Central memory CD4-positive, alpha-beta T cell (primary cell): ENCODE measurements at places on chromosomes 3 and 15.
A peak's percentile ranks its signal among the peaks of the same experiment; 100 is the strongest.

- peak; percentile 64 for DNase-seq
Observed at GRCh38 chr3:126357295-126358037, at the start of gene KLF15. KLF15 (minus strand) TSS chr3:126357408; CDS start chr3:126352922, 4,486 bp downstream.

- no peak for DNase-seq
Observed at GRCh38 chr3:58526515-58526957, 10.5 kb downstream of the ACOX2 start.

DNA sequence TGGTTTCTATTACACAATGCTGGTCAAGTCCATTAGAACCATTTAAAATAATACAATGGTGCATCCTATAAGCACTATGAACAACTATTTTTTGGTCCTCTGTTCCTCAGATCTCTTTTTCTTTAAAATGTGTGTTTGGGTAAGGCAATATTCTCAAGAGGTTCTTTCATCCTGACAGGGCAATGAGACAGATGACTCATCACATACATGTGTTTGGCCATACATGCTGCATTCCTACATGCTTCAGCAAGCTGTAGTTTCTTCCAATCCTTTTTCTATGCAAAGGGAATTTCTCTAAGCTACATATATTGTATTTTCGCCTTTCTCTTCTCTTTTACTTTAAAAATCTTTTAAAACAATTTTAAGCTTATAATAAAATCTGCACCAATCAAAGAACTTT lies 52.7 kb downstream of the OTOL1 start:
- DNase-seq = no peak

- DNase-seq = no peak
Observed at GRCh38 chr3:187212705-187213104, 15.4 kb downstream of the RTP1 start.

DNA sequence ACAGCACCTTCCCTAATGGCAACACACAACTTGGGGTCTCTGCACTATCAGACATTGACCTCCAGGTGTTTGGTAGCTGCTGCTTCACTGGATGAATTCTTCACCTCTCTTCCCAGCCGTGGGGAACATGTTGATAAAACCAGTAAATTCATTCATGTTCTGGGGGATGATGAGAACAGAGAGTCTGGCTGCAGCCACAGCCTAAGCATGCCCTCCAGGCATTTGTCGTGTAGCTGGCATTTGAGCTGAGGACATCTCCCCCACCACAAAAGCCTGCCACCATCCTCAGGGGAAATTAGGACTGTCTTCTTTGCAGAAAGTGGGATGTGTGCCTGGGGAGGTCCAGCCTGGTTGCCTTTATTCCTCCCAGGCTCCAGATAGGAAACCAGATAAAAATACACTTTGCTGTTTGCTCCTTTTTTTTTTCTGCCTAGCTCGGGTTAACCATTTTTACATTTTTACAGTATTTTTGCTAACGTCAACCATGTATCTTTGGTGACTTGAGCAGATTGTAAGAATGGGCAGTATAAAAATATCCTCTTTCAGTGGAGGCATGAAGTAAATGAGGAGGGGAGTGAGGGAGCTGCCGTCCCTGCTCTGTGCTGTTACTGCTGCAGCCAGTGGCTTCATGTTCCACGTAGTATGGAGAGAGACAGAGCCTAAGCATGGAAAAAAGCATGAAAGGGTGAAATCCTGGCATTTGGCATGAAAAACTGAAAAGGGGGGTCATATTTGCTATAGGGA lies 444.0 kb downstream of the EPHB1 start:
- no peak for DNase-seq

- DNase-seq = no peak
Observed at GRCh38 chr3:158847885-158848284, 46.0 kb downstream of the MFSD1 start.

GRCh38 chr3:126963261-126964190 lies 19.4 kb upstream of the PLXNA1 start:
- DNase-seq = no peak

DNA sequence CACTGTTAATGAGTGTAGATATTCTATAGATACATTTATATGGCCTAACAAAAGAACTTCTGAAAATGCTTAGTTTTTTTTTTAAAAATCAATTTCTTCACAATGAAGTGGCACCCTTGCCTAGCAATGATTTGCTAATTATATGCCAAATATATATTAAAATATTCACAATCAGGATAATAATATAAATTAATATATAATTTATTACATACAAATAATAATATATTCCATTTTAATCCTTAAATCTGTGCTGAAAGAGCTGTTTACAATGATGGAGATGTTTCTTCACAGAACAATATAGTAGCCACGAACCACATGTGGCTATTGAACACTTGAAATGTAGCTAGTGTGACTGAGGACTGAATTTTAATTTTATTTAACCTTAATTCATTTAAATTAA lies 648.4 kb upstream of the GBE1 start:
- DNase-seq = no peak

- no peak for DNase-seq
Observed at GRCh38 chr3:18618723-18619122, 193.6 kb upstream of the SATB1 start.

GRCh38 chr3:171874251-171874681 lies 31.1 kb downstream of the TMEM212 start:
- DNase-seq = no peak

- DNase-seq = no peak
Observed at GRCh38 chr15:76062286-76062685, 2.5 kb downstream of the TMEM266 start.

DNA sequence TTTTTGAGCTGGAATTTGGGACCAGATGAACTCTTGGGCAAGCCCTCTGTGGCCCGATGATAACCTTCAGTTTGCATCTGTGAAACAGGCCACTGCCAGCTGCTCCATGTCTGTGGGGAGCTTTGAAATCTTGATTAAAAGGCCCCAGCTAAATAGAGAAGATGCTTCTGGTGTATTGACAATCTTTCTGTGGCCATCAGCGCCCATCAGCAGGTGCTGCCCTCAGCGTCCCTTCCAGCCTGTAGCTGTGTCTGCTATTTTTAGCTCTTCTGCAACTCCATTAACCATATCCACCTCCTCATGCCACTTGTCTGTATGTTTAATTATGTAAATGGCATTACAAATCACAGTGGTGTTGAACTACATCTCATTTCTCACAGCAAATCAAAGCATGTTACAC lies 54.0 kb downstream of the CHCHD6 start:
- DNase-seq = no peak

GRCh38 chr3:130700541-130700940 lies 46.1 kb downstream of the PIK3R4 start:
- DNase-seq = no peak

DNA sequence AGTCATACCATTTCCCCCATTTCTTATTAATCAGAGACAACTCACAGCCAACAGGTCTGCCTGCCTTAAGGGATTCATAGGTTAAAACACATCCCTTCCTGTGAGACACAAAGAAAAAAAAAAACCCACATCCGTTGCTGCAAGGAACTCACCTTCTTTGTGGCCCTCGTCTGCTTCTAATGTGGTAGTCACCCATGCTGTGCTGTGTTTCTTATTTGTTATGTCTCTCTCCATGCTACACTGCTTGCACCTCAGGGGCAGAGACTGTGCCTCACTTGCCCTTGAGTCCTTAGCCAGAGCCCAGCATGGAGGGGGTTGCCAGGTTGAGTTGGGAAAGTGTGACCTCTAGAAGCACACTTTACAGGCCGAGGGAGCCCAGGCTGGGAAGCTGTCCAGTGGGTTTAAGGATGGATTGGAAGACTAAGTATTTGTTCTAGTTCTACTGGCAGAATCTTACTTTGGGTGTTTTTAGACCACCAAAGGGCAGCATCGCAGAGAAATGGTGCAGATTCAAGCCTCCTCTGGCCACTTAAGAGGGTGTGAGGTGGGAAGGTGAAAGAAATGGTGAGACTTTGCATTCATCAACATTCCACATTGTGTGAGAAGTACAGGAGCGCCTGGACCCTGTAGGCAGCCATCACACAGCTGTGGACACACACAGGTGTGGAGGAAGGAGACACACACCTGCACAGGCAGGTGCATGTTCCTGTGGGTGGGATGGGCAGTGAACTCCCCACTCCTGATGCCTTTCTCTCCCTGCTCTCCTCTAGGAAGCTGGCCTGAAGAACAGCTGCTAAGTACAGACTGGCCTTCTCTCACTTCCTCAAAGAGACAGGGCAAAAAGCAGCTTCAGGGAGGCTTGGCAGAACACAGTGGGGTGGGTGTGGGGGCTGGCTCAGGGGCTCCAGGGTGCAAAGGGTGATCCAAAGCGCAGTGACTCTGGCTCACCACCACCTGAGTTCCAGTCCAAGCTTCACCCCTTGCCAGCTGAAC lies 48.8 kb downstream of the GLB1 start:
- peak; percentile 89 for DNase-seq

- DNase-seq = no peak
Observed at GRCh38 chr3:186094696-186095425, 14.0 kb downstream of the ETV5 start.

GRCh38 chr3:54888162-54888561 lies 39.7 kb downstream of the LRTM1 start:
- no peak for DNase-seq

- no peak for DNase-seq
Observed at GRCh38 chr3:123535580-123535979, 49.3 kb downstream of the HACD2 start.
